T-helper 17 cell (primary cell): ENCODE measurements at places on chromosomes 5 and 9. TPM values are rescaled to one million over a fixed set of nuclear protein-coding genes. Genes with fewer than 3 reads are reported as not detected.

GRCh38 chr9:112443200-112443599 lies 43.4 kb upstream of the KIAA1958 start:
- DNase-seq: no peak

GRCh38 chr9:4045556-4045955 lies 254.3 kb downstream of the GLIS3 start:
- no peak for DNase-seq

CSNK1A1 gene
- 192 TPM for total RNA-seq

DNA sequence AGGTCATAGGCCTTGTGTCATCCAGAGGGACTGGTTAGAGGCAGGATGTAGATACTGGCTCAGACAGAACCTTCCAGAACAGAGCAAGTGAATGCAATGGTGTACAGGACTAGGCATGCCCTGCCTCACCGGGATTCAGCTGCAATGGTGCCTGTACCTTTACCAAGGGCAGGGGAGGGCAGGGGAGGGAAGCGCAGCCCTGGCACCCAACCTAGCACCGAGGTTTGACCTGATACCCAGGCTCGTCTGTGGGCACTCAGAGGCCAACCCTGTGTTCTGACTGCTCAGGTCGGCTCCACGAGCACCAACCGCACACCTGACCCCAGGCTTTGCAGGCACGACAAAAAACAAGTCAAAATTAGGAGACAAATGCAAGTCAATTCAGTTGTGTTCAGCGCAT lies 47.3 kb upstream of the GFPT2 start:
- DNase-seq: no peak

- DNase-seq: no peak
Observed at GRCh38 chr5:122871661-122872060, 26.2 kb downstream of the SNX24 start.

GRCh38 chr9:77546376-77546950 lies 101.7 kb downstream of the GNA14 start:
- no peak for DNase-seq

- DNase-seq: no peak
Observed at GRCh38 chr5:137605411-137605810, 106.3 kb upstream of the SPOCK1 start.

GRCh38 chr5:109567374-109568044 lies 122.2 kb upstream of the MAN2A1 start:
- DNase-seq: no peak

RNF14 gene
- total RNA-seq: 16.5 TPM

- no peak for DNase-seq
Observed at GRCh38 chr9:88748566-88749261, 213.7 kb downstream of the NXNL2 start.

GRCh38 chr9:7146582-7146981 lies 388.8 kb downstream of the KDM4C start:
- no peak for DNase-seq

ST8SIA4 gene
- total RNA-seq: 27.5 TPM

PTGR1 gene
- 2.0 TPM for total RNA-seq

- no peak for DNase-seq
Observed at GRCh38 chr9:95508242-95508967, 8.4 kb downstream of the PTCH1 start.

DNA sequence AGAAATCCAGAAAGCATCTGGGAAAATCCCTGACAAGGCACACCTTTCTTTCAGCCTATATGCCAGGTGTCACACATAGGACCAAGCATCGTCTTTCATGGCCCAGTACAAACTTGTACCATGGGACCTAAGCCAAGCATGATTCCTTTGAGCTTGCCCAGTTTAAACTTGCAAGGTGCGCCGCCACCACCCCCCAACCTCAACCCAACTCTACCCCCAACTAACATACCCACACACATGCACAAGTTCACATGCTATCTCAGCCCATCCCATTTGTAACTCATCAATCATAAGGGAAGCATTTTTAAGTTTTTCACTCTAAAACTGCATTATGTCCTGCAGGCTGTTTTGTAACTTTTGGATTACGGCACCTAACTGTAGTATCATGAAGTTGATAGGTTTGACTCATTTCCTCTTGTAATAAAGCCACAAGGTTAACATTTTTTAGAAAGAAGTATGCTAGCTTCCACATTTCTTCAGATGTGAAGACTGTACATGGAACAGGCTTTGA lies 145.9 kb upstream of the FST start:
- DNase-seq: no peak

NRARP gene
- 0.91 TPM for total RNA-seq

ARHGEF28 gene
- 0.16 TPM for total RNA-seq

TICAM2 gene
- total RNA-seq: 0.90 TPM
